AG09319 (cell line): ENCODE measurements at places on chromosomes 3 and 15.

GRCh38 chr3:194908496-194908895 lies 222.8 kb downstream of the FAM43A start:
- no peak for DNase-seq

DNA sequence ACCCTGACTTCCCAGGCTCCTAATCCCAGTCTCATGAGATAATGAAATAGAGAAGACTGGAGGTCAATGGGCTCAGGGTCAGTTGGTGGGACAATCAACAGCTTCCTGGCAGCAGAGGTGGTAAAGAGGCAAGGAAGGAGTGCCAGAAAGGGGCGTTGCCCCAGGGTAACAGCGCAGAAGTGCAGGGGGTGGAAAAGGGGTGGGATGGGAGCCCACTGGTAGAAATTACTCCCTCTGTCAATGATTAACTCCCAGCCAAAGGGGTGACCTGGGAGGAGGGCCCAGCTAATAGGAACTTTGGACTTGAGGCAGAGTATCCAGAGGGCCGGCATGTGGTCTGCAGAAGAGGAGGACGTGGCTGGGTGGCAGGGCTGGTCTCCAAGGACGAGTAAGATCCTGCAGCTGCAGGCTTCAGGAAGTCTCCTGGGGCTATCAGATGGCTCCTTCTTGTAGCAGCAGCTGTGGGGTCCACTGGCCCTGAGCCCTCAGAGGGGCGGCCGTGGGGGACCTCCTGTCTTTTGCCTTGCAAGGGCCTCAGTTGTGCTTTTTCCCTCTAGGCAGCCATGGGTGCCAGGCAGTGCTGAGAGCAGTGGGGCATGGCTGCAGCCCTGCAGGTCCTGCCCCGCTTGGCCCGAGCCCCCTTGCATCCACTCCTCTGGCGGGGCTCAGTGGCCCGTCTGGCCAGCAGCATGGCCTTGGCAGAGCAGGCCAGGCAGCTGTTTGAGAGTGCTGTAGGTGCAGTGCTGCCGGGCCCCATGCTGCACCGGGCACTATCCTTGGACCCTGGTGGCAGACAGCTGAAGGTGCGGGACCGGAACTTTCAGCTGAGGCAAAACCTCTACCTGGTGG lies 2.3 kb downstream of the GLYCTK start:
- no peak for DNase-seq

GRCh38 chr15:60721707-60722106 lies 242.8 kb upstream of the ICE2 start:
- peak; percentile 12 for DNase-seq

DNA sequence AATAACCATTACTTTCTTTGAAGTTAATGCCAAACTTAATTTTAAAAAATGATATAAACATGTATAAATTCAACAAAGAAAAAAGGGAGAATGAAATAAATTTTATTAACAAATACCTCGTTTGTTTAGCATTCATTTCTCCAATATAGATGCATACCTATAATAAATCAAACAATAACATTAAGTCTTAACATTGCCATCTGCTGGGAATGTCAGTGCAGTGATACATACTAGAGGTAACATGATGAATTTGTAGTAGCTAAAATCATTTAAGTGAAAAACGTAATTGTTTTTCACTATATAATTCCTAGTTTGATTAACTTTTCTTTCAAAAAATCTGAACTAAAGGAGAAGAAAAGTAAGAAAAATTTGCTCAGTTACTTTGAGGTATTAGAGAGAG lies 340.2 kb upstream of the CBLB start:
- DNase-seq, result no peak

GRCh38 chr3:195122261-195122660 lies 148.7 kb downstream of the XXYLT1 start:
- DNase-seq, result no peak

DNA sequence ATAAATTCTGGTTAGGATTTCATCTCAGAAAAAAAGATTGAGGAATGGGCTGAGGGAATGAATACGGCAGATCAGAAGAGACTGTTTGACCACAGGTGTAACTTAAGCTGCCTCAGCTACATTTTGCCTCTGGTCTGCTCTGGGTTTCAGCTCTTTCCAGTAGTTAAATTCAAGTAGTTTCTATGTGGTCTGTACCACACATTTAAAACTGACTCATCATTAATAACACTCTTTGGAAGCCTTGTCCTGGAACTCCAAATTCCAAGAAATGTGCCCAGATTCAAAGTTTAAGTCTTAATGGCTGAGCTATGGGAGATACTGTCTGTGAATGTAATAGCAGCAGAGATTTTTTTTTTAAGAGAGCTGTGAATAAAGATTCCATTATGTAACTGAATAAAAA lies 133.1 kb upstream of the IGSF10 start:
- DNase-seq, result no peak

DNA sequence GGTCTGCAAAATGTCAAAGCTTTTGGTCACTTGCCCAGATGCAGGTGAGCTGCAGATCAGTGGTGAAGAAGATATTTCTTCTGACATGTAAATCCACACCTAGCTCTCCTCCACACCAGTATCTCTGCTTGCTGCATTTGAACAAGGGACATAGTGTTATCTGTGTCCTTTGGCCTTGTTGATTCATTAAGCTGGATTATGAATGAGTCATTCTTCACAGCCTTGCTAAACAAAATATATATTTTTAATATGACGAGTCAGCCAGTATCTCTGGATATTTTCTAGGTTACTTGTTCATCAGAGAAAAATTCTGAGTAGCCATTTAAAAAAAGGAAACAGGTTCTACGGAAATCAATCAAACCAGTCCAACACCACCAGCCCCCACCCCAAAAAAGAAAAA lies 190.6 kb upstream of the ADAMTS9 start:
- no peak for DNase-seq

GRCh38 chr3:190132371-190132770 lies 11.7 kb upstream of the P3H2 start:
- no peak for DNase-seq

DNA sequence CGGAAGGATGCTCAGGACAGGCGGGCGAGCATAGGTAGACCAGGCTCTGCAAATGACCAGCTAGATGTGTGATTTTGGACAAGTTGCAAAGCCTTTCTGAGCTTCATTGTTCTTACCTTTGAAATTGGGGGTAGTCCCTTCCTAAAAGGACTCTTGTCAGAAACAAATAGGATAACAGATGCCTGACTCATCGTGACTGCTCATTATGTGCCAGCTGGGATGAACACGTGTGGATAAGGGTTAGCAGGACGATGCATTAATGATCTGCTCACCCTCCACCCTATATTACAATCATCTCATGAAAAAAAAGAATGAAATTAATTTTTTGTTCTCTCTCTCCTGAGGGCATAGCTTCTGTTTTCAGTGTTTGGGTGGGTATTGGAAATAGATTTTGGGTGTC lies 223.4 kb downstream of the NR2F2 start:
- no peak for DNase-seq

DNA sequence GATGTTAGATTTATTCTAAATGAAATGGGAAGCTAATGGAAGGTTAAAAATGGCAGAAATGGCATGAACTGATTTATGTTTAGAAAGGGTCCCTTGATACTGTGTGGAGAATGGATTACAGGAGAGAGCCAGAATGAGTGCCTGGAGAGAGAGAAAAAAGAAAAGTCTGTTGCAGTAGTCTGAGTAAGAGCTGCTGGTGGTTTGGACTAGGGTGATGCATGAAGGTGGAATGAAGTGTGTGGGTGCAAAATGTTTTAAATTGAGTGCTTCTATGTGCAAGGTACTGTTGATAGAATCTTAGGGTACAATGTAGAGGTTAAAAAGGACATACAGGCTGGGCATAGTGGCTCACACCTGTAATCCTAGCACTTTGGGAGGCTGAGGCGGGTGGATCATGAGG lies 11.4 kb upstream of the MGA start:
- no peak for DNase-seq

- no peak for DNase-seq
Observed at GRCh38 chr3:192570315-192570714, 157.0 kb downstream of the FGF12 start.

- no peak for DNase-seq
Observed at GRCh38 chr3:43159131-43159875, 53.4 kb upstream of the POMGNT2 start.

DNA sequence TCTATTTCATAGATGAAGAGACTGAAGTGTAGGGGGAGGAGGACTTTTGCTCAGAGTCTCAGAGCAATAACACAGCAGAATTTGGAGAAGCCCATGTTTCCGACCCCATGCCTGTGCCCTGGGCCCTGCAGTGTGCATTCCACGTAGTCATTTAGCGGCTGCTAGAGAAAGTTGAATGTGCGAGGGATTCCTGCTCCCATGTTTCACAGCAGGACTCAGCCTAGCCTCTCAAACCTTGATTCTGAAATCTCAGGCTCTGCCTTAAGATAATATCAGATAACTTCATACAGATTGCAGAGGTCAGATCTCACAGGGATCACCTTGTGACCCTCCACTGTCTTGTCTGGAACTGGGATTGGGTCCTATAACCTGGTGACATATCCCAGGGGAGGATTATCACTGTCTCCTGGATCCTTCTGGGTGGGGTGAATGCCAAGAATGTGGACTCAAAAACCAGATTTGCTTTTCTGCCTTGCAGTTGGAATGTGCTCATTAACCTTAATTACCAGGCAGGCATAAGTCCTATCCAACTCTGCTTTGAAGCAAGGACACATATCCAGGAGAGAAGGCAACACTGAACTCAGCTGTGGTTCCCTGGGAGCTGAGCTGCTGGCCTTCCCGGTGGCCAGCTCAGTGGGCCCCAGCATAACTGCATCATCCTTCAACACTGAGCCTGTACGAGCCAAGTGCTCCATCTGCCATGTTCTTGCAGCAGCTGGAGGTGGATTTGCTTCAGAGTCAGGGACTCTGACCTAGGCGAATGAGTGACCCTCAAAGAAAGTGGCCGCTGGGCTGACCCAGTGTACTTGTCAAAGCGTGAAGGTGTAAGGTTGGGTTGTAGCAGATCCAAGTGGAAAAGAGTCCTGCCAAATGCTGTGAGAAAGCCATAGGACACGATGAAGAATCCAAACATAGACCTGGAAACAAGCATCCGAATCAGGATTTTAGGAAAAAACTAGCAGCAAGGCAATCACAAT lies 43.0 kb downstream of the CTXND1 start:
- DNase-seq, result no peak

DNA sequence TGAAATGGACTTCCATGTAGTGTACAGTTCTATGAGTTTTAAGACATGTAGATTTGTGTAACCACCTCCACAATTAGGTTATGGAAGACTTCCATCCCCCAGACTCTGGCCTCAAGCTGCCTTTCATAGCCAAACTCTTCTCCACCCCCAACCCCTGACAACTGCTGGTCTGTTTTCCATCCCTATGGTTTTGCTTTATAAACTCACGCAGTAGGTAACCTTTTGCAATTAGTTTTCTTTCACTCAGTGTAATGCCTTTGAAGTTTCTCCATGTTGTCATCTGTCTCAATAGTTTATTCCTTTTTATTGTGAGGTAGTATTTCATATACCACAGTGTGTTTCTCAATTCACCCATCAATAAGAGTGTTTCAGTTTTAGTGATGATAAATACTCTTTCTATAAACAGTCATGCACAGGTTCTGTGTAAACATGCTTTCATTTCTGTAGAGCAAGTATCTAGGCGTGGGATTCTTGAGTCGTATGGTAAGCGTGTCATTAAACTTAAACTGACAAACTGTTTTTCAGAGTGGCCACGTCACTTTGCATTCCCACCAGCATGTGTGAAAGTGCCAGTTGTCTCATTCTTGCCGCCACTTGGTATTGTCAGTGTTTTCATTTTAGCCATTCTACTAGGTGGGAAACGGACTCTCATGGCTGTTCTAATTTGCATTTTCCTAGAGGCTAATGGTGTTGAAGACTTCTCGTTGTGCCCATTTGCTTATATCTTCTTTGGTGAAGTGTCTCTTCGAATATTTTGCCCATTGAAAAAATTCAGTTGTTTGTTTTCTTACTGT lies 47.3 kb upstream of the ALDH1A3 start:
- DNase-seq, result no peak

GRCh38 chr3:113537155-113537554 lies 4.8 kb downstream of the SIDT1 start:
- DNase-seq, result no peak

DNA sequence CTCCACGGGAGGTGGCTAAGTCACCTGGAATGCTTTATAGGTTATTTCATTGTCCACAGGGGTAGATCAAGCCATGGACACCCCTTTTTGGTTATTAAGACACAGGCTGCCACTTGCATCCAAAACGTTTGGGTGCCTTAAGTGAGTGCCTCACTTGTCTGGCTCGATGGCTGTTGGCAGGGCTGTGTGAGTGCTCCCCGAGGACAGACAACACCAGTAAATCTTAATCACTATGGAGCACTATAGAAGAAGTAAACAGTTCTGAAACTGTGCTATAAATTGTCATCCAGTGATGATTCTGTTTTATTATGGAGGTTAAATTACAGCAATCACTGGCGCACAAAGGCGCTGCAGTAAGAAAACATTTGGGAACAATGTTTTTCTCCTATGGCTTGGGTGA lies 215.5 kb downstream of the CACNA2D3 start:
- DNase-seq, result no peak

- no peak for DNase-seq
Observed at GRCh38 chr15:66019826-66020398, 150.6 kb downstream of the RAB11A start.

GRCh38 chr3:62036726-62037125 lies 336.6 kb downstream of the FEZF2 start:
- no peak for DNase-seq

DNA sequence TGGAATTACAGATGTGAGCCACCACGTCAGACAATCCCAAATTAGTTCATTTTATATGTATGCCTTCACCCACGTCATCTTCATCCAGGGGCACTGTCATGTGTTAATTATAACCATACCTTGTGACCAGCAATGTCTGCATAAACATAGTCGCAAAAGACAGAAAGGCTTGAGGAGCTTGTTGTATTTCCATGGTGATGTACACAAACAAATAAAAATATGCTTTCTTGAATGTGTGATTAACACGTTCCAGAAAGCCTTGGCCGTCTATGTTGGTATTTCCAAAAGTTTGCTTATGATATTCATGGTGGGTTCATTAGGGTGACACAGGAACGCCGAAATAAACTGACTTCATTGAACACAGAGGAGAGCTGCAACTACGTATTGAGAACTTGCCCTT lies 524.7 kb upstream of the ZNF717 start:
- DNase-seq, result no peak

DNA sequence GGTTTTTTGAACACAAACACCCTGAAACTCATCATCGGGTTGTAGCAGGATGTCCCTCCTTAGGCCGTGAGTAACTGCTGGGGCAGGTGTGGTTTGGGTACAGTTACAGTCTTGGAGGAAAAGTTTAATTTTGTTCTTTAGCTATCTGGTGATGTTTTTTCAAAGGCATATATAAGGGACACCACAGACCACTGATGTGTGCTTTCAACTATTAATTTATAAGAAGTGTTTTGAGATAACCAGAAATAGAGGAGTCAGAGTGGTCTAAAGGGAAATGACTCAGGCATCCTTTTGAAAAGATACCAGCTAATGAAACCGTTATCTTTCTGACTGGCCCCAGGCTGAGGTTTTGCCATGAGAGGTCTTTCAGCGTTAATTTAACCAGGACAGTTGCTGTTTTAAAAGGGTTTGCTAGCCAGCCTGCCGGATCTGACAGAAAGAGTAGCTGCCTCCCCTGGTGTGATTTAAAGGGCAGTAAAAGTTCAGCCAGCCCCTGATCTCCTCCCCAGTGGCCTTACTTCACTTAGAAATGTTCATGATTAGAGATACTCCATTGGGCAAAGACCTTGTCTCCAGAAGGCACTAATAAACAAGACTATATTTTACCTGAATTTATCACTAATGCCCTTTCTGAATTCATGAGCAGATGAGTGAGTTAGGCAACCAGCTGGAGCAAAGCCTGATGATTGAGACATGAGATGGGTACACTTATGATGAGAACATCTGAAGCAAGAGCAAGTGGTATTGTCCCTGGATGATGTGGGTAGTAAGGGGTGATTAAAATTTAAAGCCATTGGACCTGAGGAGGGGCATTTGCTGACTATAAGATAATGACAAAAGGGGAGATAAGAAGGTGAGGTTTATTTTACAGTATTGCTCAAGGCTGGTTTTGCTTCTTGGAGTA lies 482.5 kb upstream of the TBL1XR1 start:
- DNase-seq, result no peak
